ENCODE measurements at places on chromosomes 16 and 17.
A peak's percentile ranks its signal among the peaks of the same experiment; 100 is the strongest.

DNA sequence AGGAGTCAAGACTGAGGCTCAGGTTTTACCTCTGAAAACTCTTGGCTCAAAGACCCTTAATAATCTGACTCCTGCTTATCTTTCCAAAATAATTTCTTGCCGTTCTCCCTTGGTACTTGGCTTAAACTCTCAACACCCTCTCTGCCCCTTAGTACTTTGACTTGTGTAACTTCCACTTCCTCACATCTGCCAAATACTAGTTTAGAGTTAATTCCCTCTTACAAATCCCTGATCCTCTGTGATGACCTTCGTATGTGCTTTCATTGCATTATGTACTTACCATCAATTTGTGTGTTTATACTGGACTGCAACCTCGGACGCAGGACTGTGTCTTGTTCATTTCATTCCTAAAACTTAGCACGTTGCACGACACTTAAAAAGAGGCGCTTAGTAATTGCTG, 35.2 kb downstream of the ZNF207 start:
- H3K4me1 ChIP-seq = no peaks in the 10 kb centered on the region
- no peaks in the 10 kb centered on the region for H3K27me3 ChIP-seq
- H3K27ac ChIP-seq = no peak overlapping the region
- H3K4me3 ChIP-seq = no peak overlapping the region
- H3K36me3 ChIP-seq = peaks cover 2% of the 10 kb centered on the region
- no peak for DNase-seq

- peak overlapping the region; percentile 78 for H3K4me3 ChIP-seq
- peaks cover 4% of the 10 kb centered on the region for H3K27me3 ChIP-seq
- H3K36me3 ChIP-seq = no peaks in the 10 kb centered on the region
- peak; percentile 56 for DNase-seq
- H3K4me1 ChIP-seq = peaks cover 9% of the 10 kb centered on the region
Measured at GRCh38 chr17:77887464-77888241, 70.8 kb upstream of the TNRC6C start.

DNA sequence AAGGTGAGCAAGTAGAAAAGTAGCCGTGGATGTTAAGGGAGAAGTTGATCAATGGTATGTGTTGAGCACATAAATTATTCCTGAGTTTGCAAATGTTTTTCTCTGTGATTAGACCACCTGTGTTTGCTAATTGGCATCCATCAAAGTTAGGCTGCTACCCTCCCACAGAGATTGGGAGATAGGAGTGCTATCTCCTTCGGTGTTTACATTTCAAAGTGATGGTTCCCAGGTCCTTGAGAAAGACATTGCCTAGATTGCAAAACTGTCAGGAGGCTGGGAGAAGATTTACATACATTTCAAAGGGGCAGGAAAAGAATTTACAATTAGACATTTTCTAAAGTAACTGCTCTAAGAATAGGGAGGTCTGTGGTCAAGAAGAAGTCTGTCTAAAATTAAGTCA, 54.3 kb upstream of the CNTNAP4 start:
- no peaks in the 10 kb centered on the region for H3K36me3 ChIP-seq
- no peak overlapping the region for H3K27ac ChIP-seq
- H3K4me3 ChIP-seq = no peak overlapping the region
- no peak for DNase-seq

- peaks cover 11% of the 10 kb centered on the region for H3K36me3 ChIP-seq
- H3K27ac ChIP-seq = no peak overlapping the region
- no peak overlapping the region for H3K4me3 ChIP-seq
- H3K27me3 ChIP-seq = no peaks in the 10 kb centered on the region
Measured at GRCh38 chr17:37440424-37440823, 33.7 kb downstream of the TADA2A start.

GRCh38 chr17:78340183-78340955, 19.5 kb downstream of the SOCS3 start:
- no peaks in the 10 kb centered on the region for H3K27me3 ChIP-seq
- H3K36me3 ChIP-seq = no peaks in the 10 kb centered on the region
- DNase-seq = no peak
- peaks cover 22% of the 10 kb centered on the region for H3K4me1 ChIP-seq
- H3K27ac ChIP-seq = no peak overlapping the region
- no peak overlapping the region for H3K4me3 ChIP-seq

GRCh38 chr16:64144617-64145016, 977.2 kb downstream of the CDH11 start:
- no peaks in the 10 kb centered on the region for H3K27me3 ChIP-seq
- H3K4me3 ChIP-seq = no peak overlapping the region
- no peaks in the 10 kb centered on the region for H3K4me1 ChIP-seq
- H3K36me3 ChIP-seq = no peaks in the 10 kb centered on the region
- H3K27ac ChIP-seq = no peak overlapping the region

All from neuronal stem cell (in vitro differentiated cells).